ENCODE measurements at places on chromosomes 5 and 9.

GRCh38 chr5:61625681-61626621, 293.9 kb downstream of the ZSWIM6 start:
- DNase-seq = no peak

GRCh38 chr5:60184606-60185005, 291.1 kb upstream of the PDE4D start:
- no peak for DNase-seq

- DNase-seq = no peak
Observed at GRCh38 chr5:52760695-52761366, 26.9 kb upstream of the ITGA1 start.

- no peak for DNase-seq
Observed at GRCh38 chr5:177378884-177379883, 5.0 kb upstream of the SLC34A1 start.

GRCh38 chr9:83312537-83312936, 225.7 kb downstream of the FRMD3 start:
- DNase-seq = no peak

DNA sequence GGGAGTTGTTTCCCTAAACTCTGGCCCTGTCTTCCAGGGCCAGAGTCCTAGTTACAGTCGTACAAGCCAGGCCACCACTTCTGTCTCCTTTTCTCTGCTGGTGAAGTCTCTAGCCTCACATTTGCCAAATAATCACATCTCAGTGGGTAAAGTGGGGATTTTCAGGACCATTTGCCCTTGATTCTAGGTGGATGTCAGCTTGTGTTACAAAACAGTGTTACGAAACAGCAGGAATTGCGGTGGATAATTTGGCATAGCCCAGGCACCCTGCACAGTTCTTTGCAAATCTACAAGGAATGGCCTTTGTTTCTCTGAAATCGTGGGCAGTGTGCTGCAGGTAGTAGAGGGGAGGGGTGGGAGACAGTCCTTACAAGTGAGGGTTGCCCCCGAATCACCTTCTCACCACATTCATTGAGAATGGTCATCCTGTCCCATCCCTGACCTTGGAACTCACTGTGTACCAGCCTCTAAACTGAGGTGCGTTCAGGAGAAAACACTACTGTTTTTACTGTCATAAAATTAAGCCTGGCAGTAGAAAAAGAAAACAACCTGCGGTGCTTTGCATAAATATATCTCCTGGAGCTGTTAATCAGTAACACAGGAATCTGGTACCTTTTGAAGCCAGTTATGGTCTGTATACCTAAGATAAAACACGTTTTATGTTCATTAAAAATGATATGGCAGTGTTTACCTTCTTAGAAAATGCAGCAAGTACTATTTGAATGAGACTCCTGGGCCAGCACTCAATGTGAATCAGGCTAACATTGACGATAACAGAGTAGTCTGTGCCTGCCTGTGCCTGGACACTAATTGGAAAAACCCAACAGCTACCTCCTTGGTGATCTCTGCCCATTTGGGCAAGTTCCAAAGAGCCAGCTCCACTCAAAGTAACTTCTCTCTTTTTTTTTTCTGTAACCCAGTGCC, 44.3 kb downstream of the CYSTM1 start:
- no peak for DNase-seq

GRCh38 chr9:116189683-116190082, 36.1 kb downstream of the PAPPA start:
- DNase-seq = no peak

GRCh38 chr5:129051283-129051682, 43.3 kb upstream of the ISOC1 start:
- no peak for DNase-seq

DNA sequence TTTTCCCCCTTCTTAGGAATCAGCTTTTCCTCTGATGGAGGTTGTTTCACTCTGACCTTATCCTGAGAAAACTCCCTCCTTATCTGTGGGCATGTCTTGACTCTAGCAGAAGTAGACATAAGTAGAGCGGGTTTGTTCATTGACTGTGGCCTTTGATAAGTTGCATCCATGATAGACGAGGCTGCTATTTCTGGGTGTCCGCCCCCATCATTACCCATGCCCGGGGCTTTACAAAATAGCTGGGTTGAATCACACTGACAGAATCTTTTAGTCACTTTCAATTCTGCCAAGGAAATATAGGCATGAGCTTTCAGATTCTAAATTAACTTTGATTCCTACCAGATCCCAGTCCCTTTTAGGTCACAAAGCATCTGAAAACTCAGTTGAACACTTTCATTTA, 223.8 kb downstream of the SEC61B start:
- DNase-seq = peak; percentile 7

DNA sequence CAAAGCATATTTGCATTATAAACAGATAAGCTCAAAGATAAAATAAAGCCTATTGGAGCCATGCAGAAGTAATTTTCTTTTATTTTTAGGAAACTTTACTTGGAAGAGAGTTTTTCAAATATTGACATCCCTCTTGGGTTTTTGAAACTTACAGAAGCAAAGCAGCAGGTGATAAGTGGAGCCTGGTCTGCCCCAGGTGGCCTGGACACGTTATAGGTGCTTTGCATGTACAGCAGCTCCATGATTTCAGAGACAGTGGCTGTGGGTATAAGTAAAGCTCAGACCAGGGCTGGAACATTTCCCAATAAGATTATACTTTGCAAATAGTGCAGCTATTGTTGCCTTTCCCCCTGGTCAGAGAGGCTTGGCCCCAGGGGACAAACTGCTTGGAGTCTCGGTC, 51.5 kb downstream of the CCDC192 start:
- DNase-seq = no peak

DNA sequence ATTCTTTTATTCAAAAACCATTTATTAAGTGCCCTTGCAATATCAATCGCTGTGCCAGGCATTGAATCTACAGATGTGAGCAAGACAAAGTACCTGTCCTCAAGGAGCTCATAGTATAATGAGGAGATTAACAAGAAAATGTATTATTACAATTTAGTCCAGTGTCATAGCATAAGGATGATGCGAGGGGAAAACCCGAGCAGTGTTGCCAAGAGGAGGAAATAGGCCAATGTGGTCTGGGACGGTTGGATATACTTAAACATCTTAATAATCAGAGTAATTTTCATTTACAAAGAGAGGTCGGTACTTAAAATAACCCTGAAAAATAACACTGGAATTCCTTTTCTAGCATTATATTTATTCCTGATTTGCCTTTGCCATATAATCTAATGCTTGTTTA, 18.5 kb downstream of the CD274 start:
- DNase-seq = no peak

- no peak for DNase-seq
Observed at GRCh38 chr5:31023105-31023504, 170.4 kb upstream of the CDH6 start.

DNA sequence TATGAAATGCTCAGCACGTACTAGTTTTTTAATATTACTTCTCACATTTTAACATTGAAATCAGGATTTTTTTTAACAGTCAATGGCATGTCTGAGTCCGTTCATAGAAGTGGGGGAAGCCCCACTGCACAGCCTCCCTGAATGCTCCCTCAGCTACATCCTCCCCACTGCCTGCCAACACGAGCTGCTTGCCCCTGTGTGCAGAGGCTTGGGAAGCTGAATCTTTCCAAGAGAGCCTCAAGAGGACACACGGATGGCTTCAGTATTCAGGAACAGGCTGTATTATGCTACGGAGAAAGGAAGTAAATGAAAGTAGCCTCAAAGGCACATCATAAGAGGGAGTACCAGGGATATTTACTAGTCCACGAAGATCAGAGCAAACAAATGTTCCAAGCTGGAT, 248.7 kb downstream of the SPOCK1 start:
- no peak for DNase-seq

GRCh38 chr9:98591696-98592095, 117.0 kb downstream of the GABBR2 start:
- DNase-seq = no peak

- DNase-seq = no peak
Observed at GRCh38 chr5:20572614-20573013, 584.6 kb upstream of the CDH18 start.

GRCh38 chr5:930866-931265, 38.2 kb downstream of the TRIP13 start:
- DNase-seq = no peak

DNA sequence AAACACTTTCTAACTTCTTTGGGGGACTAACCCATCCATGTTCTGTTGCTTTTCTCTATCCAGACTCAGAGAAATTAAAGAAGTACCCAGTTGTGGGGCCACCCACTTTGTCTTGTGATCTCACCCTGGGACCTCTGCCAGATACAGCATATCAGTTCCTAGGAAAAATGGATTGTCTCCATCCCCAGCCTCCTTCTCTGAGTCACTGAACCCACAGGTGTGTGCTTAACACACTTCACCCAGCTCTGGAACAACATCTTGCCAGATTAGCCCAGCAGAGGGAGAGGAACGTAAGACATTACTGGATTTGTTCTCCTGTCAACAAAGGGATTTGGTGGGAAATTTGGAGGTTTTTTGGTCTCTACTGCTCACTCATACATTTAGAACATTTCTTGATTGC, 19.2 kb downstream of the FAM240B start:
- DNase-seq = no peak

DNA sequence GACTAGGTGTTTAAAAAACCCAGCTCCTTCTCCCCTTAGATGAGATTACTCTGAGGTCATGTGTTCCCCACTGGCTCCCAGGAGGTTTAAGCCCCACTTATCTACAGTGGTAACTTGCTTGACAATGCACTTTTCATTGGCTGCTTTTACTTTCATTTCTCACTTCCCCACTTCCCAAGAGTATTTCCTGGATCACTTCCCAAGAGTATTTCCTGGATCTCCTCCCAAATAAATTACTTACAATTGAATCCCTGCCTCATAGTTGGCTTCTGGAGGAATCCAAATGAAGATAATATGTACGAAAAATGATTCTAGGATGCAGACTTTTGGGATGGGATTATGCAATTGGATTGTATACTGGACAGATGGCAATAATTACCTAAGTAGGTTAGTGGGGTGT, 47.1 kb upstream of the CHSY3 start:
- no peak for DNase-seq

DNA sequence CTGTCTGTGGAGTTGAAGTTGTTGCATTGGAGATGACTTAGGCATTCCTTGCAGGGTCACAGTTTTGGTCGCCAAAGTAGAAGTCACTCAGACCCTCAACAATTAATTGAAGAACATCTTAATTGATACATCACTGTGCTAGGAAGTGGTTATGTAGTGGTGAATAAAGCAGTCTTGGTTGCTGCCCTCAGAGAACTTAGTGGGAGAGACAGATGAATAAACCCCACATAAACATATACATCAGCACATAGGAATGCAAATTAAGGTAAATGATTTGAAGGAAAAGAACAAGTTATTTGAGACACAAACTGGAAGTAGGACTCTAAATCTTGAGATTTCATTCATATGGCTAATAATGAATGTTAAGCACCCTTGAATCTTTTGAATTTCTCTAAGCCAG, 25.7 kb downstream of the FAM174A start:
- DNase-seq = no peak

- DNase-seq = peak; percentile 70
Observed at GRCh38 chr9:84170521-84171141, 169.9 kb downstream of the SLC28A3 start.

- no peak for DNase-seq
Observed at GRCh38 chr5:179215576-179215975, 129.7 kb downstream of the ADAMTS2 start.

- DNase-seq = no peak
Observed at GRCh38 chr5:180112181-180112861, 40.8 kb upstream of the RNF130 start.

DNA sequence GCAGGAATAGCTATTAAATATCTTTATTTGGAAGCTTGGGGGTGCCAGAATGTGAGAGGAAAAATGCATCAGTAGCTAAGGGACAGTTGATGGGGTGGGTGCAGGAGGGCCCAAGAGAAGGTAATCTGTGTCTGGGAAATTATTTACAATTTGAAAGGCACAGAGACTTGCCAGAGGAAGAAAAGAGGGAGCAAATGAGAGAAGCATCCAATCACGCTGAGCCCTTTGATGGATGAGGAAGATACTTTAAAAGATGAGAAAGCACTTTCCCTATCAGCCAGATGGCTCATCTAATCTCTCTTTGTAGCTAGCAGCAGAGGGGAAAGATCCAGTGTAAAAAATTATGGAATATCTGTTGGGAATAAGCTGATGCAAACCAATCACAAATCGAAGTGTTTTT, 57.0 kb upstream of the ABCA1 start:
- DNase-seq = no peak

GRCh38 chr9:91994422-91994821, 44.4 kb upstream of the ROR2 start:
- no peak for DNase-seq

GRCh38 chr5:112951124-112951702, 25.4 kb upstream of the DCP2 start:
- no peak for DNase-seq

DNA sequence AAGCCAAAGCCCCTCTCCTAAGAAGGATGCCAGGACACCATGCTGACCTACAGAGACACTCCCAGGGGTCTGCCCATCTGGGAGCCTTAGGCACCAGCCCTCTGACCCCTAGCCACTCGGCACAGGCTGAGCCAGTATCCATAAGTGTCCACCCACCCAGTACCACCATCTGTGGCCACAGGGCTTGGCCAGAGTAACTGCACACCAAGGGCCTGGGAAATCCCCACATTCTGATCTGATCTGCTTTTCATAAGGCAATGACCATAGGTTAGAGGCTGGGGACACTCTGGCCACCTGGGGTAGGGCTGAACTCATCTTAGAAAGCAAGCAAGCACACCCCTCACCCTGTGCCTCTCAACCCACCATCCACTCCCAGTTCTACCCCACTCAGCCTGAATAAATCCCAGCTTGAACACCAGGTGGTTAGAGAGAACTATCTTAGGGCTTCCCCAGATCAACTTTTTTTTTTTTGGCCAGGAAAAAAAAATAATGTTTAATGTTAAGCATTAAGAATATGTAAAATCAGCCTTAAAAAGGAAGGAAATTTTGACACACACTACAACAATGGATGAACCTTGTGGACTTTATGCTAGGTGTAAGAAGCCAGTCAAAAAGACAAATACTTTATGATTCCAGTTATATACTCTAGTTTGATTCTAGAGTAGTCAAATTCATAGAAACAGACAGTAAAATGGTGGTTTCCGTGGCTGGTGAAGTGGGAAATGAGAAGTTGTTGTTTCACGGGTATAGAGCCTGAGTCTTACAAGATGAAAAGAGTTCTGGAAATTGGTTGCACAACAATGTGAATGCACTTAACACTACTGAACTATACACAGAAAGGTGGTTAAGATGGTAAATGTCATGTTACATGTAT, 6.2 kb downstream of the GNPDA1 start:
- no peak for DNase-seq

DNA sequence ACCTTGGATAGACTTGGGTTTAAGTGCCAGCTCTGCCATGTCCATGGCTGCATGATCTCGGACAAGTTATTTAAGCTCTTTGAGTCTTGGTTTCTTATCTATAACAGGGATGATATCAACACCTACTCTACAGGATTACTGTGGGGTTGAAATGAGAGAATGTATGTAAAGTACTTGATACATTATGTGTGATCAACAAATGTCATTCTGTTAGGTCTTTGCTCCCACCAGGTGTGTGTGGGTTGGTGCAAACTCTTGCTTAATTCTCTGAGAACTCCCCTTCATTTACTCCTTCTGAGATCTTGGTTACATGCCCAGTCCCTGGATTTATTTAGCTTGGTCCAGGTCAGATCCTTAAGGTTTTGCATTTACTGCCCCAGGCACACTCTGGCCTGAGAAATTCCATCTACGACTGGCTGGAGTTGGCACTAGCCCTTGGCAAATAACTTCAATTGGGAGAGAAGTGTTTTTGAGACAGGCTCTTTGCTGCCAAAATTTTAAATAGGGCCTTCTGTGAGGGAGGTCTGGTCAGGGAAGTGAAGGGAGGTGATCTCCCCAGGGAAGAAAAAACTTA, 63.5 kb upstream of the KLF9 start:
- no peak for DNase-seq
